Naive thymus-derived CD8-positive, alpha-beta T cell (primary cell): ENCODE measurements at places on chromosomes 16 and 17.

GRCh38 chr17:39810939-39811728, 53.0 kb downstream of the IKZF3 start:
- no peak for DNase-seq
- no peaks in the 10 kb centered on the region for H3K27me3 ChIP-seq
- no peak overlapping the region for H3K4me3 ChIP-seq
- H3K36me3 ChIP-seq, result no peaks in the 10 kb centered on the region
- H3K4me1 ChIP-seq, result peaks cover 79% of the 10 kb centered on the region

DNA sequence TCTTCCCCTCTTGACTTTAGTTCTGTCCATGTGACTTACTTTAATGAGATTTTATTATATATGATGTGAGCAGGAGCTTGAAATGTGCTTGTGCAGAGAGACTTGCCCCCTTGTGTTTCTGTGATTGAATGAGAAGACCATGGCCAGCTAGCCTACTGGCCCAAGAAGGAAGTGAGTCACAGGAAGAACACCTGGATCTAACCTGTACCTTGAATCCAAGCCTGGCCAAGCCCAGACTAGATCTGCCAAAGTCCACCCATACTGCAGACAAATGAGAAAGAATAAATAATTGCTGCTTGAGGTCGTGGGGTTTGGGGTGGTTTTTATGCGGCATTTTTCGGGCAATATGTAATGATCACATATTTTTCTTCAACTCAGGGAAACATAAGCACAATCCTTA, 9.6 kb downstream of the ABCA10 start:
- no peak for DNase-seq
- H3K4me3 ChIP-seq, result no peak overlapping the region
- no peaks in the 10 kb centered on the region for H3K27me3 ChIP-seq
- peaks cover 9% of the 10 kb centered on the region for H3K36me3 ChIP-seq
- no peak overlapping the region for H3K27ac ChIP-seq

GRCh38 chr16:72291121-72291520, 119.2 kb upstream of the PMFBP1 start:
- H3K27ac ChIP-seq, result no peak overlapping the region
- no peaks in the 10 kb centered on the region for H3K4me1 ChIP-seq
- H3K4me3 ChIP-seq, result no peak overlapping the region

- no peak overlapping the region for H3K27ac ChIP-seq
- H3K4me3 ChIP-seq, result no peak overlapping the region
- H3K36me3 ChIP-seq, result peaks cover 4% of the 10 kb centered on the region
Measured at GRCh38 chr16:102060-102855, 24.2 kb downstream of the MPG start.

GRCh38 chr16:50301626-50302471, 35.5 kb downstream of the ADCY7 start:
- no peaks in the 10 kb centered on the region for H3K36me3 ChIP-seq
- no peaks in the 10 kb centered on the region for H3K27me3 ChIP-seq
- DNase-seq, result no peak
- H3K4me1 ChIP-seq, result peaks cover 1% of the 10 kb centered on the region
- H3K4me3 ChIP-seq, result no peak overlapping the region

DNA sequence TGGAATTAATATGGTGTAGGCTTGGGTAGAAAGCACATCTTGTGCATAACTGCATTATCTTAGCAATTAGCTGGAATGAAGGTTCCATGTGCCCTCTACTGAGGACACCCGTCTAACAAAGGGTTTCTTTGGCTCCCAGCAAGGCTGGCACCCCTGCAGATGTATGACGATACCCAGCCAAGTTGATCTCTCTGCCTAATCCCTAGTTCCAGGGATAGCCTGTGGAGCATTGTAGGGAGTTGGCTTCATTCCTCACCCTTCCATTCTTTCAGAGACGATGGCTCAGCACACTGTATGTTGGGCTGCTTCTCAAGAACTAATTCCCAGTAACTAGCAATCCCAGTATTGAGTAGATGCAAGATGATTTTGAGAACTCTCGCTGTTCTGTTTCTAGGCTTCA, 182.5 kb downstream of the SNX29 start:
- no peaks in the 10 kb centered on the region for H3K27me3 ChIP-seq
- H3K4me1 ChIP-seq, result peaks cover 12% of the 10 kb centered on the region
- no peak overlapping the region for H3K4me3 ChIP-seq
- DNase-seq, result no peak

DNA sequence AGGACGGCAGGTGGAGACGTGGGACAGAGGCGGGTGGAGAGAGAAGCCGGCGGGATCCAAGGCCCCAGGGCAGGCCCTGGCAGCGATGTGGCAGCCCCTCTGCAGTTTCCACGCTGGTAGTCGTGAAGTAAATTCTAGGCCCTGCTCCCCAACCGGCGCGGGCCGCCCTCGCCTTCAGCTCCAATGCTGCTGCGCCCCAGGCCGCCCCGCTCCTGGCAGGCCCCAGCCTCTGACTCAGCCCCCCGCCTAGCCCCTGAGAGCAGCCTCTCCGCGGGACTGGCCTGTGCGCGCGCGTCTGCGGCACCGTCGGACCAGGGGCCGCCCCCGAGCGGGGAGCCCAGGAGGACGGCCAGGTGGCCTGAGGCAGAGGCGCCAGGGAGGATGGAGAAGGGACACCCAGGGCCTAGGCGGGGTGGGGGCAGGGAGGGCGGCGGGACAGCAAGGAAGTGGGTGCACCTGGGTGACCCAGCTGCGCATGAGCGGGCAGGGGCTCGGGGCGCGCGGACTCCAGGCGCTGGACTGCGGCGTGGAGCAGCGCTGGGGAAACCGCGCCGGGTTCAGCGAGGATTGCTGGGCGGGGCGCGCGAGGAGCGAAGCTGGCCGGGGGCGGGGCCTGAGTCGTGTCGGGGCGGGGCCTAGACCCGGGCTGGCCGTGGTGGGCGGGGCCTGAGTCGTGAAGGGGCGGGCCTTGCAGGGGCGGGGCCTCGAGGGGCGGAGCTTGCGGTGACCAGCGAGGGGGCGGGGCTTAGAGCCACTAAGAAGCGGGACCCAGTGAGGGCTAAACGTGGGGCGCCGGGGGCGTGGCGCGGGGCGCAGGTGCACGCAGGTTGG, 29.6 kb downstream of the ZNF778 start:
- no peaks in the 10 kb centered on the region for H3K36me3 ChIP-seq
- peaks cover 9% of the 10 kb centered on the region for H3K4me1 ChIP-seq
- H3K27ac ChIP-seq, result no peak overlapping the region
- peak overlapping the region; percentile 74 for H3K4me3 ChIP-seq
- no peaks in the 10 kb centered on the region for H3K27me3 ChIP-seq

GRCh38 chr17:15361151-15361550, 19.8 kb upstream of the TEKT3 start:
- peaks cover 5% of the 10 kb centered on the region for H3K27me3 ChIP-seq
- no peak overlapping the region for H3K4me3 ChIP-seq
- no peaks in the 10 kb centered on the region for H3K36me3 ChIP-seq
- no peaks in the 10 kb centered on the region for H3K4me1 ChIP-seq
- DNase-seq, result no peak
- H3K27ac ChIP-seq, result no peak overlapping the region

- no peaks in the 10 kb centered on the region for H3K4me1 ChIP-seq
- peaks cover 24% of the 10 kb centered on the region for H3K36me3 ChIP-seq
- H3K27ac ChIP-seq, result peak overlapping the region; percentile 24
Measured at GRCh38 chr17:2982854-2983253, 80.6 kb downstream of the OR1D5 start.

- no peak for DNase-seq
- peaks cover 42% of the 10 kb centered on the region for H3K4me1 ChIP-seq
- H3K36me3 ChIP-seq, result no peaks in the 10 kb centered on the region
- no peaks in the 10 kb centered on the region for H3K27me3 ChIP-seq
- H3K4me3 ChIP-seq, result no peak overlapping the region
- H3K27ac ChIP-seq, result no peak overlapping the region
Measured at GRCh38 chr16:974611-975261, 4.0 kb upstream of the LMF1 start.

DNA sequence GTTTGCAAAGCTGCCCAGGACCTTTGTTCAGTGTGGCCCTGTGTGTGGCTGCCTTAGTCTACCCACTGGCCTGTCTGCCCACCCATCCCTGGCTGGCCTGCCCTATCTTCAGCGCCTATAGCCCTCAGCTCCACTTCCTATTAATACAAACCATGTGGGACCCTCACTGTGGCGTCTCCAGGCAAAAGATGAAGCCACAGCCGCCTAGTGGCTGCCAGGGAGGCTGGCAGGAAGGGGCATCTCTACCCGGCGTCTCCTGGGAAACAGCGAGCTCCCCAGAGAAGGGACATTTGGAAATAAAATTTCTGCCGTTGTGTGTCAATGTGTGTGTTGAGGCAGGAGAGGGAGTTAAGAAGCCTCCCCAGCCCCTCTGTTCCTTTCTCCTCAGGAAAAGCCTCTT, 31.5 kb downstream of the NEUROD2 start:
- peaks cover 14% of the 10 kb centered on the region for H3K36me3 ChIP-seq
- no peak for DNase-seq
- no peak overlapping the region for H3K4me3 ChIP-seq
- H3K27ac ChIP-seq, result no peak overlapping the region
- H3K27me3 ChIP-seq, result peaks cover 9% of the 10 kb centered on the region
- H3K4me1 ChIP-seq, result peaks cover 4% of the 10 kb centered on the region

- no peaks in the 10 kb centered on the region for H3K27me3 ChIP-seq
- H3K36me3 ChIP-seq, result no peaks in the 10 kb centered on the region
Measured at GRCh38 chr16:88804552-88805339, 1.2 kb downstream of the CDT1 start.

DNA sequence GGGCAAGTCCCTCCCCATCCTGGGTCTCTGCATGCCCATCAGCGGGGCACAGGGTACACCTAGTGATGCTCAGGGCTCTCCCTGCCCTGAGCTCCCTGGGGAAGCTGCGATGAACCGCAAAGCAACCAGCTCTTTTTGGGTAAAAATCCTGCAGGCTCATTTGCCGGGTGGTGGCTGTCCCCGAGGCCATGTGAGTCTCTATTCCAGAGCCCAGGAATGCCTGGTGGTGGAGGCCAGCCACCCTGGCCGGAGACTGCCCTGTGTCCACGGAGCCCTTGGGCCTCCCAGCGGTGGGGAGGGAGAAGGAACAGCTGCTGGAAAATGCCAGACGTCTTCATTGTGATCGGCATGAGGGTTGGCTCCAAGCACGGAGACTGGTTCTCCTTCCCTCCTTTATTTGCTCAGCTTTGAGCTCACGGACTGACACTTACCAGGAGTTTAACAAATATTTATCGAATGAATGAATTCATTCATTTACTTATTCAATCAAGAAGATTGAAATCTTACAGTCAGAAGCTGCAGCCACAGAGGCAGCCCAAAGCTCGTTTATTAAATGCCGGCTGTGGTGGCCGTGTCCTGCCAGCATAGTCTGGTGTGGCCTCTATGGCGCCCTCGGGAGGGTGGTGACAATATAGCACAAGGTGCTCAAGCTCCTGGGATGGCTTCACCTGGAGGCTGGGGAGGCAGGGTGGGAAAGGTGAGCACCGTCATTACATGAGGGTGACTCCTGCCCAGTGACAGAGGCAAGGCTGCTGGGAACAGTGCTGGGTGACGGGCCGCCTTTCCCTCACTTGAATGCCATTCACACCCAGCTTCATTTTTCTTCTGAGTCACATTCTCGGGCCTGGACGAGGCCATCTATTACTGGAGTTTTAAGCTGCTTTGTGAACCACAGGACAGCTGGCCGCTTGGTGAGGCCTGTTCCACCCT, 31.1 kb upstream of the JPH3 start:
- H3K27me3 ChIP-seq, result peaks cover 12% of the 10 kb centered on the region
- no peaks in the 10 kb centered on the region for H3K4me1 ChIP-seq
- no peaks in the 10 kb centered on the region for H3K36me3 ChIP-seq
- H3K27ac ChIP-seq, result no peak overlapping the region

DNA sequence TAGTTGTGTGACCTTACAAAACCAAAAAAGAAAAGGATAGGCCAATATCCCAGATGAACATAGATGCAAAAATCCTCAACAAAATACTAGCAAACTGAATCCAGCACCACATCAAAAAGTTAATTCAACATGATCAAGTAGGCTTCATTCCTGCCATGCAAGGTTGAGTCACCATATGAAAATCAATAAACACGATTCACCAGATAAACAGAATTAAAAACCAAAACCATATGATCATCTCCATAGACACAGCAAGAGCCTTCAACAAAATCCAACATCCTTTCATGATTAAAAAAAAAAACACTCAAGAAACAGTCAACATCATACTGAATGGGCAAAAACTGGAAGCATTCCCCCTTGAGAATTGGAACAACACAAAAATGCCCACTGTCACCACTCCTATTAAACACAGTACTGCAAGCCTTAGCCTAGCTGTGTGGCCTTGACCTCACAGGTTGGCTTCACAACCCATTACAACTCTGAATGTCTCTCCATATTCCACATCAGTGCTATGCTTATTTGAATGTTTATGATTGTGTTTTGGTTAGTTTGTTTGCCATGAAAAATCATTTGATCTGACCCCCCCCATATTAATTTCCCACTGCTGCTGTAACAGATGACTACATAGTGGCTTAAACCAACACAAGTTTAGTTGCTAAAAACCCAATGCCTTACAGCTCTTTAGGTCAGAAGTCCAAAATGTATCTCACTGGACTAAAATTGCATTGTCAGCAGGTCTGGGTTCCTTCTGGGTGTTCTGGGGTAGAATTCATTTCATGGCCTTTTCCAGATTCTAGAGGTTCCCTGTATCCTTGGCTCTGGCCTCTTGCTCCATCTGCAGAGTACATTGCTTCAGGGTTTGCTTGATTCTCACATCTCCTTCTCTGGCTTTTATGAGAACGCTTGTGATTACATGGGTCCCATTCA, 257.1 kb upstream of the DYNLRB2 start:
- DNase-seq, result no peak
- peaks cover 32% of the 10 kb centered on the region for H3K27me3 ChIP-seq
- no peak overlapping the region for H3K4me3 ChIP-seq

DNA sequence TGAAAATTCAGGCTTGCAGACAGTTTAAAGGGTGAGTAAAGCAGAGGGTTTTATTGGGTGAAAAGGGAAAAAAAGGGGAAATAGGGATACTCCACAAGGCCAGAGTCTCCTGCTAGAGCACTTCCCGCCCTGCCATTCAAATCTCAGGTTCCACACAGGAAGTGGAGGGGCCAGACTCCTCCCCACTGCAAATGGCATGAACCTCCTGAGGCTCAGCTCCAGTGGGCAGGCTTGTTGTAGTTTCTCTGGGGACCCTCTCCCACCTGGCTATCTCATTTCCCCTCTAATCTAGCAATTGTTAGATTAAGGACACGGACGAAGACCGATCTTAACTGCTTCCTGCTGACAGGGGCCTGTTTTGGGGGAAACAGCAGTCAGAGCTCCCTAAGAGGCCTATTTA, 43.4 kb downstream of the TAOK1 start:
- H3K4me1 ChIP-seq, result peaks cover 11% of the 10 kb centered on the region
- DNase-seq, result no peak
- H3K4me3 ChIP-seq, result no peak overlapping the region
- H3K27ac ChIP-seq, result peak overlapping the region; percentile 57
- no peaks in the 10 kb centered on the region for H3K36me3 ChIP-seq
